ENCODE measurements at places on chromosomes 5 and 9. TPM values are rescaled to one million over a fixed set of nuclear protein-coding genes. Genes with fewer than 3 reads are reported as not detected.

The FOXD4L4 gene
- 0.31 TPM for total RNA-seq

The SEMA6A gene
- 51.6 TPM for total RNA-seq

The NIM1K gene
- 0.60 TPM for total RNA-seq

The ENTPD2 gene
- total RNA-seq = 9.3 TPM

The PPP3R2 gene
- total RNA-seq = not detected

The LOX gene
- 9.2 TPM for total RNA-seq

DNA sequence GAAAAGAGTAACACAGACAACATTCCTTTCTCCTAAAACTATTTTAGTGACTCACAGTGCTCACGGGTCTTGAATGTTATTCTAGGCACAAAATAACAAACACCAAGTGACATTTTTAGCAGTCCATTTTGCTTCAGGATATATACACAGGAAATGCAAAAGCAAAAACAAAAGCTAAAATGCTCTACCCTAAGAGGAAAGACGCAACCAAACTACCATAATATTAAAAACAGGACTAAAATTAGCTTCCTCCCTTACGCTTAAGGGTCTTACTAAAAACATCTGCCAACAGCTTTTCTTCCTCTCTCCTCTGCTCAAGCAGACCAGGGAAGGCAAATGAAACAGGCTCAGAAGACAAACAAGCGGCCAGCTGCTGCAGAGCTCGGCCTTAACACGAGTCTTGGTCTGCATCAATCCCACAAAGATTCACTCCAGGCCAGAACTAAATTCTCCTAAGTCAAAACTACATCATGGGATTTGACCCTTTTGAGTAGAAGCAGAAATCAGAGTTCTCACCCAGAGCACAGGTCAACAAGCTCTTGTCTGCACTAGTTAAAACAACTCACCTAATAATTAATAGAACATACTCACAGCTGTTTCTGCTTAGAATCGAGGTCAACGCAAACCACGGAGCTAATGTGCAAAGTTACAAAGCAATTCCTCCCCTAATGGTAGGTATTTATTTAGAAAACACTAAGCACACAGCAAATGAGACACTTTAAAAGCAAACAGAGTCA, 62.3 kb downstream of the RAPGEF1 start:
- peak overlapping the region; percentile 84 for H3K27ac ChIP-seq
- no peaks in the 10 kb centered on the region for H3K36me3 ChIP-seq
- peaks cover 66% of the 10 kb centered on the region for H3K4me1 ChIP-seq
- H3K27me3 ChIP-seq = no peaks in the 10 kb centered on the region
- no peak for DNase-seq

DNA sequence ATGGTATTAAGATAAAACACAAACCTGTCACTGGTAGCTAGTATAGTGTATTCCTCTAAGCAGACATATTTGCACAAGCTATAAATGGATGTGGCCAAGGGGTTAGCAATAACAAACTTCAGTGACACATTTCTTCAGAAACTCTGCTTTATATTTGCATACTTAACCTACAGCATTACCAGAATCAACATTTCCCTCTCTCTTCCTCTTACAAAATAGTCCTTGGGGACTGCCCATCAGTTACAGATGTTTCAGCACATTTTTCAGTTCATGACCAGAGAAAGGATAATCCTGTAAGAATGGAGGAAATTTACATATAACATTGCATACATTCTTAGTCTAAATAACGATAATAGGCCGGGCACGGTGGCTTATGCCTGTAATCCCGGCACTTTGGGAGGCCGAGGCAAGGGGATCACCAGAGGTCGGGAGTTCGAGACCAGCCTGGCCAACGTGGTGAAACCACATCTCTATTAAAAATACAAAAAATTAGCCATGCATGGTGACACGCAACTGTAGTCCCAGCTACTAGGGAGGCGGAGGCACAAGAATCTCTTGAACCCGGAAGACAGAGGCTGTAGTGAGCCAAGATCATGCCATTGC, 25.3 kb upstream of the SLC1A1 start:
- H3K36me3 ChIP-seq = no peaks in the 10 kb centered on the region
- no peak overlapping the region for H3K4me3 ChIP-seq
- DNase-seq = no peak
- H3K4me1 ChIP-seq = no peaks in the 10 kb centered on the region

DNA sequence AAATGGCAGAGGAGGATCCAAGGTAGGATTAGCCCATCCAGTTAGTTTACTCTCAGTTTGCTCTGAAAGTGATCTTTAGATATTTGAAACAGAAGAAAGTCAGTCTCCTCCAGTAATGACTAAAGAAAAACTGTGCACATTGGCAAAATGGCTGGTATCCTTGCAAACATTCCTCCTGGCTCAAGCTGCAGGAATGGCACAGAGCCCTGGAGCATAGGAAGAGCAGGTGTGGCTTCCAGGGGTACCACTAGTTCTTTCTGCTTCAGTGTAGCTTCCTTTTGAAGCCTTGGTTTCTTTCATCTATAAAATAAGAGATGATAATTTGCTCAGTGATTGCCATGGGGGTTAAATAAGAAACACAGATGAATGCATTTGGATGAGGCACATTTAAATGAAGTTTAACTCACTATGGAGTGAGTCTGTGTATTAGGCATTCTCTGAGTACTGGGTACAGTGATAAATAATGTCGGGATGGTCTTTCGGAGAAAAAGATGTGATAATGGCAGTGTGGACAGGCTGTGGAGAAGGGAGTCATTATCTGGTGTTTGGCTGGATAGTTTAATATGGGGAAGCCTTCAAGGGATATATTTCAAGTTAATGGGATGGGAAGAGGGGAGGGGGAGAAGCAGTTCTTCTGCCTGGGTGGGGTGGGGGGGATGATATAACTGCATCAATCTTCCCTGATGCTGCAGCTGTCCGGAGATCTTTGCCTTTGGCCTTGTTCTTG, 217.3 kb upstream of the KLF4 start:
- H3K4me1 ChIP-seq = no peaks in the 10 kb centered on the region
- no peak overlapping the region for H3K4me3 ChIP-seq
- no peaks in the 10 kb centered on the region for H3K27me3 ChIP-seq
- no peak for DNase-seq
- no peaks in the 10 kb centered on the region for H3K36me3 ChIP-seq

- no peak overlapping the region for H3K27ac ChIP-seq
- H3K36me3 ChIP-seq = no peaks in the 10 kb centered on the region
- DNase-seq = no peak
- no peaks in the 10 kb centered on the region for H3K4me1 ChIP-seq
Measured at GRCh38 chr9:72980600-72981265, 27.9 kb upstream of the ALDH1A1 start.

GRCh38 chr9:135494791-135495559, 5.5 kb upstream of the MRPS2 start:
- H3K4me3 ChIP-seq = no peak overlapping the region
- DNase-seq = no peak
- H3K27me3 ChIP-seq = no peaks in the 10 kb centered on the region
- no peak overlapping the region for H3K27ac ChIP-seq
- H3K4me1 ChIP-seq = no peaks in the 10 kb centered on the region

DNA sequence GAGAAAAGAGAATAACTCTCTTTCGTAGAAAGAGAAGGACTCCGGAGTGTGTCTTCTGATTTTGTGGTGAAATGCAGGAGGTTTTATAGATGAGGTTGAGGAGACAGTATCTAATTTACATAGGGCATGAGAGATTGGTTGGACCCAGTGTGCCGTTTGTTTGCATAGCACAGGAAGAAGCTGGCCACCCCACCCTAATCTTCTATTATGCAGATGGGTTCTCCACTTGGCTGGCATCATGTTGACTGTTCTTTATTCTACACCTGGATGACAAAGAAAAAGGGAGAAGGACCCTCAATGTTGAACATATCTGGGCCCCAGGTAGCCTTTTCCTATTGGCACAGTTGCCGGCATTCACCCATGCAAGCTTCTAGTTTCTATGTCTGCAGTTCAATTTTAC, 23.2 kb upstream of the MINAR2 start:
- DNase-seq = no peak
- no peaks in the 10 kb centered on the region for H3K4me1 ChIP-seq
- H3K4me3 ChIP-seq = no peak overlapping the region

DNA sequence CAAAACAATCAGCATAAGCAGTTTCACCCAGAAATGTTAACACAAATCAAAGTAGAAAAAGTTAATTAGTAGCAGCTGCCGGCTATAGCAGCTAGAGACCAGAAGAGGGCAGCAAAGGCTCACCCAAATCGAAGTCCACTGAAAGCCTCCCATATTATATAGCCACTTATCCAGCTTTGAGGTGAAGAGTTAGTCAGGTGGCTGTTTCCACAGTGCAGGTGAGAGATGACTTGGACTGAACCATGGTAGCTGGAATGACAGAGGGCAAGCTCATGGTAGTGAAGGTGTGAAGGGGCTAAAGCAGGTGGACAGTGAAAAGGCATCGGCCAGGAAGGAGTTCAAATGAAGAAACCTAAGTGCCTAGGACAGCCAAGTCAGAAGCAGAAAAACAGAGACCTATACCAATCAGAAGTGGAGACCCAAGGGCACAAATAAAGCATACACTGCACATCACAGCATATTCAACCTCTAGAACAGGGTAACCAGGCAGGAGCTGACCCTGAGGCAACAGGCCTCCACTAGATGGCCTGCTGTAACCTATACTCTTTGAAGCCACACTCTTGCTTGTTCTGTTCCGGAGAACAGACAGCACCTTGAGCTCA, 7.2 kb upstream of the RNF38 start:
- no peaks in the 10 kb centered on the region for H3K36me3 ChIP-seq
- H3K27me3 ChIP-seq = no peaks in the 10 kb centered on the region
- H3K4me3 ChIP-seq = no peak overlapping the region
- peak overlapping the region; percentile 29 for H3K27ac ChIP-seq
- peak; percentile 72 for DNase-seq
